Stimulated activated CD8-positive, alpha-beta memory T cell treated with anti-CD3 and anti-CD28 coated beads, Interleukin-4, amount 100 ng/mL, for 1 hour (primary cell): ENCODE measurements at places on chromosomes 2 and 18.
A peak's percentile ranks its signal among the peaks of the same experiment; 100 is the strongest.

GRCh38 chr2:210461401-210461800 lies 15.2 kb downstream of the LANCL1 start:
- DNase-seq: no peak

DNA sequence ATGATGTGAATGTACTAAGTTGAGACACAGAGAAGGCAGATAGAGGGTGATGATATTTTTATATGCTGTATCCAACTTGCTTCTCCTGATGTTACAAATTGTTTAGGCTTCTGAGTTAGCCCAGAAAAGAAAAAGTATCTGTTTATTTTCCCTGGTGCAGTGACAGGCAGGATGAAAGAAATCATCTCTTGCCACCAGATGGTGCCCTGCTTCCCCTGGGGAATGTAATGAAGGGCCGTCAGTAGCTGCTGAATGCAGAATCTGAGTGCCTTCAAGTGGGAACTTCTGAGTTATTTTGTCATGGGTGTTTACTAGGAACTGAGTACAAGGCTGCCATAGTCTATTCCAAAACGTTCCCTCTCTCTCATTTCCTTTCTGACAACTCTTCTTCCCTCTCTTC lies 525.6 kb downstream of the MBD2 start:
- DNase-seq: no peak

DNA sequence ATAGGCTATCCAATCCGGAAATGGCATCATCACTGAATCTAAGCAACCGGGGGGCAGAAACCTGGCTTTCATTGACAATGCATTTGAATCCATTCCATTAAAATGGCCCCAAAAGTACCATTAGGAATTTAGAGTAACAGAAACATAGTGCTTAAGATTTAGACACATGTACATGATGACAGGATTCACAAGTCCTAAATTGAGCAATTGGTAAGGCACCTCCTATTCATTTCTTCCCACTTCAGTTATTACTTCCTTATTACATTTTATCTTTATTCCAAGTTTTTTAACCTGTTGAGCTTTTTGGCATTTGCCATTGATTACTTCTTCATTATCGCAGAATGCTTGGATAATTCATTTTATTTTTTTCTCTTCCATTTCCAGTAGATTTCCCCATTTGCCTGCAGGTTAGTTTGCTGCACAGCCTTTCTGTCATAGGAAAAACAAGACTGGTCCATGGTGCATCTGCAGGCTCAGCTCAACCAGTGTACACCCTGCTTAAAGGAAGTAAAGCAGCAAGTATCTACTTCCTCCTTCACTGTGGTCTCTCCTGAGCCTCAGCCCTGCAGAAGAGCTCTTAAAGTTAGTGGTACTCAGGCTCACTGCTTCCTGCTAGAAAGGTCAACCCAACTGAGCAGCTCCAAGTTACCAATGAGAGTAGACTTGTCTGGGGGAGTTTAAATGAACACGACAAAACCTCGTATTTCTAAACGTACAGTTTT lies 89.2 kb downstream of the DOCK10 start:
- no peak for DNase-seq

GRCh38 chr2:132797556-132797955 lies 127.6 kb upstream of the LYPD1 start:
- no peak for DNase-seq

DNA sequence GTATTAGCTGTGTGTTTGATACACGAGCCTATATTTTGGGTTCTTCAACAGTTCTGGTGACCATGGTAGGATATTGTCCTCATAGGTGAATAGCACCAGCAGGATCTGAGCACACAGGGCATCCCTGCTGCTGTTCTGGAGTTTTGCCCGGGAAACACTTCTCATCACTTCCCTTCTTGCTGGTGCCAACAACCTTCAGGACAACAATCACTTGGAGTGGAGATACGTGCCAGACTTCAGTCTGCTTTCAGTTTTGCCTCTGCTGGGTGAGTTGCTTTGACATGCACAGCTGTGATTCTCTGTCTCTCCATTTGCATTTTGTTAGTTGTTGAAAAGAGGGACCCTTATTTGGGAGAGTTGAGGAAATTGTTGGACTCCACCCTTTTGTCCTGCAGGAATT lies 1347.2 kb upstream of the DDX18 start:
- DNase-seq: no peak

DNA sequence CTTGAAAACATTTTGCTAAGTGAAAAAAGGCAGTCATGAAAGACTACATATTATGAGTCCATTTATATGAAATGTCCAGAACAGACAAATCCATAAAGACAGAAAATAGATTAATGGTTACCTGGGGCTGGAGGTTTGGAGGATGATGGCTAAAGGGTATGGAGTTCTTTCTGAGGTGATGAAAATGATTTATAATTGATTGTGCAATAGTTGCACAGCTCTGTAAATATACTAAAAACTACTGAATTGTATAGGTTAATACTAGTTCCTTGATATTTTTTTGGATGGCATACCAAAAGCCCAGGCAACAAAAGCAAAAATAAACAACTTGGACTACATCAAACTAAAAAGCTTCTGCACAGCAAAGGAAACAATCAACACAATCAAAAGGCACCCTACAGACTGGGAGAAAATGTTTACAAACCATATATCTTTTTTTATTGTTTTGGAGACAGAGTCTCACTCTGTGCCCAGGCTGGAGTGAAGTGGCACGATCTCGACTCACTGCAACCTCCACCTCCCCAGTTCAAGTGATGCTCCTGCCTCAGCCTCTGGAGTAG lies 21.5 kb downstream of the SOS1 start:
- DNase-seq: no peak

- no peak for DNase-seq
Measured at GRCh38 chr2:30255466-30256408, 24.4 kb downstream of the LBH start.

- DNase-seq: no peak
Measured at GRCh38 chr2:157262248-157262647, 4.7 kb downstream of the GALNT5 start.

DNA sequence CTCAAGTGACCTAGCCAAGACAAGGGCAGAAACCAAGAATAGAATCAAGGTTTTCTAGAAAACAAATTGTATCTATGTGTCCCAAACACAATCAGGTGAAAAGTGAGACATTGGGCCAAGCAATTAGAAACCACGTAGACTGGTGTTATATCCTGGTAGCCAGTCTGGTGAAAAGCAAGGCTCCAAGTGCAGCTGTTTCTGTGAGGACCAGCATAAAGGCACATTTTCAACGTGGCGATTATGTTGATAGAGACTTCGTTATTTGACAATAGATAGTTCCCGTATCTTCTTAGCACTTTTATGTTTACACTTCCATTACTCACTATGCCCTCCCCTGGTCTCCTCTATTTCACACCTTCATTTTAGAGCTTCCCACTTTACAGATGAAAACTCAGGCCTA lies 103.2 kb upstream of the ZFP36L2 start:
- no peak for DNase-seq

DNA sequence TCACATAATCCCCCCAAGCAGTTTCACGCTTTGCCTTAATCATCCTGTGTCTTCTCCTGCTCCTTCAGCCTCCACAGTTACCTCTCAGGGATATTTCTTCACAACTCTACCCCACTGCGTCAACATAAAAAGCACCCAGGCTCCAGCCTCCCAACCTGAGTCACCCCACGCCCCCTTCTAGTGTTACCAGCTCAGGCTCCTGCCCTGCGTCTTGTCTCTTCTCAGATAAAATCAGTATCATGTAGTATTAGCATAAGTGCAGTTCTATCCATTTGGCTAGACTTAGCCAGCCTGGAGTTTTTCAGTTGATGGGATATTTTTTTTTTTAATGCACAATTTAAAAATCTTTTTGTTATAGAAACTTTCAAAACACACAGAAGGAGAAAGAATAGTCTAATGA lies 9.6 kb upstream of the PELI1 start:
- no peak for DNase-seq

GRCh38 chr2:28681158-28681571 lies 70.5 kb upstream of the PPP1CB start:
- peak; percentile 33 for DNase-seq

DNA sequence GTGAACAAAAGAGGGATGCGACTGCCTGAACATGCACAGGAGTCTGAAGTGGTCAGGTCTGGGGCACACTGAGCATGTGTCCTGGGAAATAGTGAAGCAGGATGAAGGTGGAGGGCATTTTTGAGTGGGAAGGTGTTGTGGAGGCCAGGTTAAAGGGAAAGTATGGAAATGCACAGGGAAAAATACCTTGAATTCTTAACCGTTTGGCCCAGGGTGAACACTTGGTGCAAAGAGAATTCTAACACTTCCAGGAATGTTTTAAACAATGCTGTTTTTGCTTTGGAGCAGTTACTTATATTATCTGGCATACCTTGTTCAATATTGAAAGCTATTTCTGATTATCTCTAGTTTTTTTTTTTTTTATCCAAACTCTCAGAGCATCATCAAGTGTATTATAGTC lies 623.5 kb downstream of the DCC start:
- DNase-seq: no peak

GRCh38 chr18:52007105-52007504 lies 332.9 kb upstream of the DCC start:
- no peak for DNase-seq

- no peak for DNase-seq
Measured at GRCh38 chr2:20514596-20515269, 67.9 kb downstream of the RHOB start.

DNA sequence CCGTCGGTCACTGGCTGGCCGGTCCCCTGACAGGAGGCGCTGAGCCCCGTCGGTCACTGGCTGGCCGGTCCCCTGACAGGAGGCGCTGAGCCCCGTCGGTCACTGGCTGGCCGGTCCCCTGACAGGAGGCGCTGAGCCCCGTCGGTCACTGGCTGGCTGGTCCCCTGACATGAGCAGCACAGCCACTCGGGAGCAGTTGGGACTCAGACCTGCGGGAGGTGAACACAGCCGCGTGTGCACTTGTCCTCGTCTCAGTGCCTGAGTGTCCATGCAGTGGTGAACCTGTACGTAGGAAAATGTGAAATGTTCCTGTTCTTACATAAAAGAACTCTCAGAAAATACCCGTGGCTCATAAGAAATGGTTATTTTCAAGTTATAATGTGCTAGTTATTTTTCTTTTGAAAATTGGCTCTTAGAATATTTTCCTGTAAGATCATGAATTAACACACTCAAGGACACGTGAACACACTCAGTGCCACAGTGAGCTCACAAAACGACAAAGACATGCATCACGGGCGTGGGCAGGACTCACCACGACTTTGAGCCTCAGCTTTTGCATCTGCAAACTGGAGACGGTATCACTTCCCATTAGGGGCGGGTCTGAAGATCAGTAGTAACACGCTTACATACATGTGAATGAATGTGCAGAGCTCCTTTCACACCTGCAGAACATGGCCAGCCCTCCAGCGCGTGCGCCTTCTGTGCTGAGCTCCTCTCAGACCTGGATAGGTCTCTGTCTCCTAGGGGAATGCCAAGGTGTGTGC lies 21.1 kb upstream of the NFATC1 start:
- DNase-seq: no peak

GRCh38 chr2:130966775-130967490 lies 126.3 kb downstream of the FAM168B start:
- no peak for DNase-seq

DNA sequence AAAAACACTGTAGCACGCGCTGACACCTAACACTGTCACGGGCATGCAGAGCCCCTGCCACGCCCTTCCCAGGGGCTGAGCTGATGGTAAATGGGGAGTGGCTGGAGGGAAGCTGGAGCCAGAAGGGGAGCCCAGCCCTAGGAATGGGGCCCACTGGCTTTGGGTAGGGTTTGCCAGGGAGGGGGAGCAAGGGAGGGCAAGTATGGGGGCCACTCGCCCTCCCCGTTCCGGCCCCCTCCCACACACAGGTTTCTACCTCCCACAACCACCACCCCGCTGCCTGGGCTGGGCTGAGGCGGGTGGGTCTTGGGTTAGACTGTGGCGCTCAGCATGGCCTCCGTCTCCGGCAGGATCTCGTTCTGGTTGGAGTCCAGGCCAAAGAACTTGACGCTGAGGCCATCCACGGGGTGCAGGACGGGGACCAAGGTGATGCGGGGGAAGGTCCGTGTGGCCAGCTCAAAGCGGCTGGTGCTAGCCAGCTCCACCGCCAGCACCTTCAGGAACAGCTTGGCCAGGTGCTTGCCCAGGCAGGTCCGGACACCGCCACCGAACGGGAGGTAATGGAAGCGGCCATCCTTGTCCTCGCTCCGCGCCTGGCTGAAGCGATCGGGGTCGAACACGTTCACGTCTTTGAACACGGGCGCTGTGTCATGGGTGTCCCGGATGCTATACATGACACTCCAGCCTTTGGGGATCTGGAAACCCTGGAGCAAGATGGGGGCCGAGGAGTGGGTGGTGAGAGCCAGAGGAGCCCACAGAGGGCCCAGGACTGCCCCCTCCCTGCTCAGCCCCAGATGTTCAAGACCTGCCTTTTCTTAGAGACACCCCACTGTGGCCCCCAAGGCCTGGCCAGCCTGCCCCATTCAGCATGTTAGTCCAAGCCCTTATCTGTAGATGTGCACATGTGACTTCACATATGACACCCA lies 15.5 kb downstream of the CYP26B1 start:
- DNase-seq: no peak

DNA sequence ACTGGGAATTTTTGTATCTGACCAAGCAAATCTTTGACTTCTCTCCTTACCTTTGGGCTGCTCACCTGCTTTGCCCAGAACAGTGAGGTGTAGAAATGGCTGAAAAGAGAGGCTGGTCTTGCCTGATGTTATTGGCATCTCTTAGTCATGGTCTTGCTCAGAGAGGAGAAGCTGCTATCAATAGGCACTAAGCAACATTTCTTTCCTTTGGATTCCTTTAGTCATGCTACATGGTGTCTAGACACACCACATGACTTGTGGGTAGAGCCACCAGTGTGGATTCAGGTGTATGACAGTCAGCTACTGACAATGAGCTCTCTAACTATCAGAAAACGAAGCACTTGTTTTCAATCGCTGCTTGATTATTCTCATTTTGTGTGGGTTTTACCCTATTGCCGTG lies 341.3 kb upstream of the DCC start:
- DNase-seq: no peak

- no peak for DNase-seq
Measured at GRCh38 chr2:39218391-39218790, 25.4 kb downstream of the CDKL4 start.

DNA sequence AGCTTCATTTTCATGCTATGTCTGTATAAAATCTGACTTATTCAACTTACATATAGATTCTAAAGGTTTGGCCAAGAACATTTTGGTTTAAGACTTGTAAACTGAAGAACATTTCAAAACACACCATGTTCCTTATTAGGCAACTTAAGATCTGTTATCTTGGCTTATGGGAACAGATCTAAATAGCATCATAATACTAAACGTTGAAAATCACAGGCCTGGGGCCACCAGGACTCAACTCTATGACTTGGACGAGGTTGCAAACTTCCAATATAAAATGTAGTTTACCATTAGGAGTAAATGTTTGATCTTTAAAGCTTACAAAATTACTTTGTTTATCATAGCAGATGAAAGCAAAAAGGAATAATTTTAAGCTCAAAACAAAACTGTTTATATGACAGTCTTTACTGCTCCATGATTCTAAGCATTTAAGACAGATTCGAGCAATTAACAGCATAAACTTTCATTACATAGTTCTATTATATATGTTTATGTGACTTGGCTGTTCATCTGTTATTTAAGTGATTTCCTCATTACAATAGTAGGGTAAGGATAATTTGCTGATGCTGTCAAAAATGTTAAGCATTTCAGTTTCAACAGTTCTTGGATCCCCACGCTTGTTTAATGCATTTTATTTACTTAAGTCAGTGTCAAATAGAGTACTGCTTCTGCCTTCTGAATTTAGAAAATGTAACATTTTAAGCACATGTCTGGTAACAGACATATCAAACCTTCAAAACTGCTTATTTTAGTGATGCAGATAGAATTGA lies 8.3 kb downstream of the TCF4 start:
- DNase-seq: no peak
